Stimulated activated CD8-positive, alpha-beta memory T cell treated with anti-CD3 and anti-CD28 coated beads, Interleukin-7, amount 100 ng/mL, for 1 hour (primary cell): ENCODE measurements at places on chromosomes 13 and 19.

- DNase-seq, result no peak
Observed at GRCh38 chr13:100478107-100478809, 110.3 kb downstream of the GGACT start.

DNA sequence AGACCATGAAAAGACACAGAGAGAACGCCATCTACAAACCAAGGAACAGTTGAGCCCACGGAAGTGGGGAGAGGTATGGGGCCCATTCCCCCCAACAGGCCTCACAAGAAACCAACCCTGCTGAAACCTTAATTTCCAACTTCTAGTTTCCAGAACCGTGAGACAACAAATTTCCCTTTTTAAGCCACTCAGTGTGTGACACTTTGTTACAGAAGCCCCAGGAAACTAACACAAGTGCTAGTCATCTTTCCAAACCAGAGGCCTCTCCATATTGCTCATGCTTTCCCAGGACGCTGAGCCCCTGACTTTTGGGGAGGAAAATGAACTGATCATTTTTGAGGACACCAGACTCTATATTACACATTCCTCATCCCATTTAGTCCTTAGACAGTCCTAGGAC lies 186.8 kb downstream of the NUFIP1 start:
- DNase-seq, result no peak

GRCh38 chr19:10553943-10554381 lies 10.3 kb downstream of the ATG4D start:
- DNase-seq, result peak; percentile 39

DNA sequence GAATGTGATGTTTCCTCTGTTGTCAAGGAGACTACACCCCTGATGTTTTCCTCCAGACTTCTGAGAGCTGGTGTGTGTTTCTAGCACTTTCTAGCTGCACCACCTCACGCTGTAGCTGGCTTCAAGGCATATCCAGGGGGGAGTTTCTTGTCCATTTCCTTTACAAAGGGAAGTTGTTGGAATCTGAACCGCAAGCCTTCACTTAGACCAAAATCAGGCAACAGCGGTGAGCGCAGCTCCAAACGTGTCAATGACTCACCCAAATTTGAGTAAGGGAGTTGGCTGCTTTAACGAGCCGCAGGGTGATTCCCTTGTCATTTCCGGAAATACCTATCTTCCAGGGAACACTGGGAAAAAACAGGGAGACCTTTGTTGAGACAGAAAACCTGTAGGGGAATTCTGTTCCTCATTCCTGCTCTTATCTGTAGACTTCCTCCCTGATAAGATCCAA lies 2.5 kb downstream of the LDLR start:
- DNase-seq, result no peak

DNA sequence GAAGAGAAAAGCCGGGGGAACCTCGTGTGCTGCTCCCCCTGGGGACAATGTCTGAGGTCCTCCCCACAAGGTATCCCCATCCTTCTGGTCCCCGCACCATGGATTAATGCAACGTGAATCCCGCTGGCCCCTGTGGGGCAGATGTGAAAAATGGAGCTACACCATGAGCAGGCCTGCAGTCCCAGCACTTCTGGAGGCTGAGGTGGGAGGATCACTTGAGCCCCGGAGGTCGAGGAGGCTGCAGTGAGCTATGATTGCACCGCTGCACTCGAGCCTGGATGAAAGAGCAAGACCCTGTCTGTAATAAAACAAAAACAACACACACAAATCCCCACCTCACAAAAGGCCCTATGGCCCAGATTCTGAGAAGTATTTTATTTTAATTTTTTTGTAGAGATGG lies 1.2 kb upstream of the CFD start:
- no peak for DNase-seq

DNA sequence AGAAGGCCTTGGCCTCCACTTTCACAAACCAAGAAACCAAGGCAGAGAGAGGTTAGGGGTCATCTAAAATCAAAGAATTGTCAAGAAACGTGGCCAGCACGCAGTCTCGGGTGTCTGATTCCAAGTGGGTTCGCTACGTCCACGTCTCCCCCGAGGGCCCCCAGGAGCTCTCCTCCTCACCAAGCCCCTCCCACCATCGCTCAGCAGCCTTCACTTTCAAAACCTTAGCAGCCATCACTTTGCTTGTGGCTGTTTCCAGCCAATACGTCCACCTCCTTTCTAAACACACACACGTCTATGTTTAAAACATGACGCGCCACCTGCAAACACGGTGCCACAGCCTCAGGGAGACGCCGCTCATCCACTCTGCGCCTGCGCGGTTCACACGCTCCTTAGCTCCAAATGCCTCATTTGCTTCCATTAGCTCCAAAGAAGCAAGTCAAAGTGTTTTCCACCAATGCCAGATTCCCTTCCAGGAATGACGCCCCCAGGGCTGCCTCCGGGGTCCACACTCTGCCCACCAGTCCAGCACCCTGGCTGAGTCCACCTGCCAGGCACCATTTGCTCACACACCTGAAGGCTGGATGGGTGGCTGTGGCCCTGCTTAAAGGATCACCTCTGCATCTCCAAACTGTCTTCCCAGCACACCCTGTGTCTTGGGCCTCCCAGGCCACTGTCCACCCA lies 5.5 kb downstream of the RASA3 start:
- no peak for DNase-seq

DNA sequence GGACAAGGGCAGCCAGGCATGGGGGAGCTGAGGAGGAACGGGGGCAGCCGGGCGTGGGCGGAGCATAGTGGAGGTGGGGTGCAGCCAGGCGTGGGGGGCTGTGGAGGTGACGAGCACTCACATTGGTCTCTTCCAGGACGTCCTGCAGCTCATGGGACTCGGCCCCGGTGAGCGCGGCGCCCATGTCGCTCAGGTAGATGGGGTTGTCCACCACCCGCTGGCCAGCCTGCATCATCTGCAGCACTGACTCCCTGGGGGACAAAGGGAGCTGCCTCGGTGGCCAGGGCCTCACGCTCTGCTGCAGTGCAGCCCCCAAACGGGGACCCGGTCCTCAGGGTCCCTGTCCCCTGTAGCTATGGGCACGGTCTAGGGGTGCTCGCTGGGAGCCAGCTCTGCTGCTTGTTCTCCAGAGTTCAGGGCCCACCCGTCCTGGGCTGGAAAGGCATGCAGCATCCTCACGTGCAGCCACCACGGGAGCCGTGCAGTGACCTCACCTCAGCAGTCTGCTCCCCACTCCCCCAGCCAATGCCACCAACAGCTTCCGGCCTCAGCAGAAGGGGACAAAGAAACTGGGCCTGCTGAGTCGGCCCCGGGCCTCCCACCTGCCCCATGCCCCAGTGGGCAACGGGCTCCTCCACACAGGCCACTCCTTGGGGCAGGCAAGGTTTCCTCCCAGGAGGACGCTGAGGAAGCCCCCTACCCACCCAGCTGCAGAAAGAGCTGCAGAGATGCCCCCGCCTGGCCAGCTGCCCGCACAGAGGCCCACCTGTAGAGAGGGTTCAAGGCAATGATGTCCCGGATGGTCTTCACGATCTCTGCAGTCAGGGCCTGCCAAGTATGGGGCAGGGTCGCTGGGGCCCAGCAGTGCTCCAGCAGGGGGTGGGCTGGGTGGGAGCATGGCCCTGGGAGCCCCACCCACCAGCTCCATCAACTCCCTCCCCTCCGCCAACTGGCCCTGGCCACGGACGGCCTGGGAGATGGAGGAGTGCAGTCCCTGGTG lies 12.1 kb downstream of the LONP1 start:
- DNase-seq, result no peak

GRCh38 chr13:107834281-107834680 lies 381.1 kb downstream of the LIG4 start:
- no peak for DNase-seq

GRCh38 chr19:18543814-18544475 lies 572 bp upstream of the FKBP8 start:
- DNase-seq, result no peak

GRCh38 chr19:30884146-30884812 lies 465.0 kb downstream of the TSHZ3 start:
- no peak for DNase-seq

DNA sequence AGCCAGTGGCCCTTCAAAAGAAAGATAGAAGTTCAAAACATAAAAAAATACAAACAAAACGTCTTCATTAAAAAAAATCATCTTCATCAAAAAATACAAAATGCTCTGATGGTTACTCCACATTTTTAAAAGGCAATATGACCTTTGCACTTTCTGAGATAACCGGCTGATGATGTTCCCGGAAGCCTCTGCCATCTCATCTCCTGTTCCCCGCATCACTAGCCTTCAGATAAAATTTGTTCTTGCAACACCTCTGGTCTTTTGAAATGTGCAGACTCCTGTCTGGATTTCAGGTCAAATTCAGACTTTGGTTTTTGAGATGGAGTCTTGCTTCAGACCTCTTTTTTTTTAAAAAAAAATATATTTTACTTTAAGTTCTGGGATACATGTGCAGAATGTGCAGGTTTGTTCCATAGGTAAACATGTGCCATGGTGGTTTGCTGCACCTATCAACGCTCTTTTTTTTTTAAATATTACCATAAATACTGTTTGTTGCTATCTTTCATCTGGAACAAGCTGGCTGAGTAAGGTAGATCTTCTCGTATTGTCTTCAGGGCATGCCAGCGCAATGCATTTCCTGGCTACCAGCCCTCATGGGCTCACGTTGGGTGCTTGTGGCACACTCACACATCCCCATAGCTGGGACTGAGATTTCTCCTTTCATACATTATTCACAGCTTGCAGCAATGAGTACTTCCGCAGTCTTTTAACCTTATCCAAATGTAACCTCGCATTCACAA lies 418.9 kb upstream of the ARGLU1 start:
- no peak for DNase-seq

- DNase-seq, result no peak
Observed at GRCh38 chr19:17616961-17617806, 61.7 kb downstream of the COLGALT1 start.

DNA sequence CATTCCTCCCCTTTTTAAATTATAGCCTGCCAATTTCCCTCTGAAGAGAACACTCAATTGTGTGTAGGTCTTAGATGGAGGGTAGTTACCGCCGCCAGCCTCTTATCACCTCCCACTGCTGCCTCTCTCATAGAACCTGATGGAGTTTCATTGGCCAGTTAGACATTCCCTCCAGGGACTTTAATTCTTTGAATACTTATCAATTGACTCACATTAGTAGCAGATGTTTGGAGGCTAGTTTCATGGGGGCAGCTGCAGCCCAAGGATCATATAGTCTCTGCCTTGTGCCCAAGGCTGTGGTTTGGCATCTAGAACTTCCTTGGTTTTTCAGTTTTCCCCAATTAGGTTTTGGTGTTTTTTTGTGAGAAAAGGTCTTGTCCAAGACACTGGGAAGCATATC lies 318.9 kb upstream of the HTR2A start:
- no peak for DNase-seq
